Ascending aorta (tissue), 2 donors: ENCODE measurements at places on chromosomes 2 and 18.

DNA sequence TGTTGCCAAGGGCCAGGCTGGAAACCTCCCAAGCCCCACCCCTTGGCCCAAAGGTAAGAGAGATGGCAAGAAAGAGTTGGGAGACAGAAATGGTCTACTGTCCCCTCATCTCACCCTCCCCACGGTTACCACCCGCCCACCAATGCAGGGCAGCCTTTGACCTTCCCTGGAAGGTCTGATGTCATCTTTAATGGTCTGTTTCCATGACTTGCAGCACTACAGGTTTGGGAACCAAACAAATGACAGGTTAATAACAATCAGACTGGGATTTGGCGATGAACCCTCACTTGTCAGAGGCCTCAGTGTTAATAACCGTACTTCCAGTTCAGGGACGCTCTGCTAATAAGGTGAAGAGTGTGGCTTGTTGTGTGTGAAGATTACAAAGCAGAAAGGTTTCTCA, 70.4 kb downstream of the MRO start:
- H3K27me3 ChIP-seq, result no peaks in the 10 kb centered on the region
- H3K27ac ChIP-seq, result no peak overlapping the region
- H3K4me3 ChIP-seq, result no peak overlapping the region
- H3K36me3 ChIP-seq, result no peaks in the 10 kb centered on the region
- H3K4me1 ChIP-seq, result no peaks in the 10 kb centered on the region
- no peak for DNase-seq

DNA sequence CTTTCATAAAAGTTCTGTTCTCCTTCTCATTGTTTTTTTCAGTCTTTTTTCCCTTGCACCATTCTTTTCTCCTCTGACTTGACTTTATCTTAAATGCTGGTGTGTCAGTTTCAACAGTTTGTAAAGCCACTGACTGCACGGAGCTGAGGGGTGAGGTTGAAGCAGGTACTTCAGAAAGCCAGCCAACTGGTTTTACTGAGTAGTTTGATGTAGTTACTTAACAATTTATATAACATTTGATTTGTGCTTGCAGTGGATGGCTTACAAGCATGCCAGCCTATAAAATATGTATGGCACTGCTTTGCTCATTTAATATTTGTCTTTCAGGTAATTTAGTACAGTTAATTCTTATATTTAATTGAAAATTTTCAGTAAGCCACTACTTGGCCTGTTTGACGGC, 55.4 kb downstream of the FAM171B start:
- H3K36me3 ChIP-seq, result peaks cover 3% of the 10 kb centered on the region
- no peak for DNase-seq
- no peaks in the 10 kb centered on the region for H3K27me3 ChIP-seq
- H3K4me1 ChIP-seq, result no peaks in the 10 kb centered on the region

- no peaks in the 10 kb centered on the region for H3K27me3 ChIP-seq
- H3K27ac ChIP-seq, result peak overlapping the region; percentile 14
- no peaks in the 10 kb centered on the region for H3K36me3 ChIP-seq
- H3K4me1 ChIP-seq, result peaks cover 17% of the 10 kb centered on the region
- peak; percentile 5 for DNase-seq
- no peak overlapping the region for H3K4me3 ChIP-seq
Measured at GRCh38 chr2:20608666-20609348, 42.1 kb downstream of the HS1BP3 start.

- peaks cover 21% of the 10 kb centered on the region for H3K4me1 ChIP-seq
- DNase-seq, result no peak
- peak overlapping the region; percentile 92 for H3K27ac ChIP-seq
- no peak overlapping the region for H3K4me3 ChIP-seq
- no peaks in the 10 kb centered on the region for H3K27me3 ChIP-seq
- H3K36me3 ChIP-seq, result no peaks in the 10 kb centered on the region
Measured at GRCh38 chr2:231640241-231640640, 47.6 kb downstream of the TEX44 start.

GRCh38 chr2:229084447-229084846, 186.6 kb downstream of the PID1 start:
- H3K4me3 ChIP-seq, result no peak overlapping the region
- H3K4me1 ChIP-seq, result peaks cover 4% of the 10 kb centered on the region
- H3K27ac ChIP-seq, result no peak overlapping the region
- DNase-seq, result no peak

DNA sequence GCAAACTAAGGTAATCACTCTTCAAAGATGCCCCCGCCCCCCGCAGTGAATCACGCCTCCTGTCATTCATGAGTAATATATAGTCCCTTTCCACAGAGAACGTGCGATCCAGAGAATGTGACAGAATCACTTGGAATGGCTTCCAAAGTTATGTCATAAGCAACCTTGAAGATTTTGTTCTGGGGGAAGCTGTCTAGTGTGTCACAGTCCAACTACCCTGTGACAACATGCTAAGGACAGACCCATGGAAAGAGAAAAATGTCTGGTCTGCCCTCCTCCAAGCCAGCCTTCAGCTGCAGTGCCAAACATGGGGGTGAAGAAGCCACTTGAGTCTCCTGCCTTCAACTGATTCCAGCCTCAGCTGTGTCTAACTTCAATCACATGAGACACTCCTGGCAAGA, 259.1 kb downstream of the SS18 start:
- no peaks in the 10 kb centered on the region for H3K36me3 ChIP-seq
- no peaks in the 10 kb centered on the region for H3K4me1 ChIP-seq
- no peaks in the 10 kb centered on the region for H3K27me3 ChIP-seq
- no peak overlapping the region for H3K27ac ChIP-seq

- H3K36me3 ChIP-seq, result no peaks in the 10 kb centered on the region
- no peak overlapping the region for H3K4me3 ChIP-seq
- no peak overlapping the region for H3K27ac ChIP-seq
- H3K4me1 ChIP-seq, result no peaks in the 10 kb centered on the region
Measured at GRCh38 chr18:8780227-8780626, 74.9 kb downstream of the MTCL1 start.

- H3K27me3 ChIP-seq, result no peaks in the 10 kb centered on the region
- peaks cover 11% of the 10 kb centered on the region for H3K4me1 ChIP-seq
- H3K36me3 ChIP-seq, result no peaks in the 10 kb centered on the region
- DNase-seq, result no peak
- H3K4me3 ChIP-seq, result no peak overlapping the region
- no peak overlapping the region for H3K27ac ChIP-seq
Measured at GRCh38 chr2:152525277-152525838, 190.4 kb downstream of the FMNL2 start.

- no peak overlapping the region for H3K4me3 ChIP-seq
- H3K36me3 ChIP-seq, result no peaks in the 10 kb centered on the region
- H3K27ac ChIP-seq, result no peak overlapping the region
- DNase-seq, result no peak
Measured at GRCh38 chr2:168528469-168528868, 72.4 kb downstream of the CERS6 start.

DNA sequence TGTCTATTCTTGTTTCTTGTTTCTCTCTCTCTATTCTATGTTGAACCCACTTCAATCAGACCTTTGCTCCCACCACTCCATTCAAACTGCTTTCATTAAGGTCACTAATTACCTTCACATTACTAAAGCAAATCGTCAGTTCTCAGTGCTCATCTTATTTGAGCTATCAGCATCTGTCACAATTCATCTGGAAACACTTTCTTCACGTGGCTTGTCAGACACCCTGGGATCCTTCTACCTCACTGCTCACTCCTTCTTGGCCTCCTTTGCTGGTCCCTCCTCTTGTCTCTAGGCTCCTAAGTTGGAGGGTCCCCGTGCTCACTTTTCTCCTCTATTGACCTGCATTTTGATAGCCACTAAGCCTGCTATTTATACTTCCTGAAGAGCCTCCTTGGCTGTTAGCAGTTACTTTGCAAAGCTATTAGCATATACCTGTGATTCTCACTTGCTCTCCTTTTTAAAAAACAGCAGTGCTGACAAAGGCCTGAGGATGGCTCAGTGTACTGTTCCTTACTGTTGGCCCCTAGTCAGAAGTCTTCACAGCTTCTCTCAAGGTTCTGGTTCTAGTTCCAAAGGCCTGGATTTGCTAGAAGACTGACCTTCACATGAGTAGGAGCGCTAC, 80.2 kb downstream of the PLEKHM3 start:
- H3K27ac ChIP-seq, result no peak overlapping the region
- no peak overlapping the region for H3K4me3 ChIP-seq
- no peaks in the 10 kb centered on the region for H3K4me1 ChIP-seq
- no peaks in the 10 kb centered on the region for H3K27me3 ChIP-seq
- no peak for DNase-seq

DNA sequence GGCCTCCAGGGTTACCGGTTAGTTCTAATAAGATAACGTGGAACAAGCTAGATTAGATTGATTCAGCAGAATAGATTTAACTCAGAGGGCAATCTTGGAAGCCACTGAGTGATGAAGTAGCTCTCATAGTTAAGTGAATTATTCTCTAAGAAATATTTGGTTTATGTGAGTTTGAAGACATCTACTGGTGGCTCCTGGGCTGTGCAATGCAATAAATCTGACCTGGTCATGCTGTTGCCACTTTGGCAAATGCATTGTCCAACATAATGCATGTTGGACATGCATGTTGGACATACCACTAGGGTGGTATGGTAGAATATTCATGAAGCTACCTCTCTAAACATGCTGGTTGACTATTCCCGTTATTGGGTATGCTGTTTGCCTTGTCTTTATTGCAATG, 493.7 kb upstream of the VRK2 start:
- no peaks in the 10 kb centered on the region for H3K36me3 ChIP-seq
- no peaks in the 10 kb centered on the region for H3K27me3 ChIP-seq
- DNase-seq, result no peak
- no peaks in the 10 kb centered on the region for H3K4me1 ChIP-seq
- no peak overlapping the region for H3K4me3 ChIP-seq

DNA sequence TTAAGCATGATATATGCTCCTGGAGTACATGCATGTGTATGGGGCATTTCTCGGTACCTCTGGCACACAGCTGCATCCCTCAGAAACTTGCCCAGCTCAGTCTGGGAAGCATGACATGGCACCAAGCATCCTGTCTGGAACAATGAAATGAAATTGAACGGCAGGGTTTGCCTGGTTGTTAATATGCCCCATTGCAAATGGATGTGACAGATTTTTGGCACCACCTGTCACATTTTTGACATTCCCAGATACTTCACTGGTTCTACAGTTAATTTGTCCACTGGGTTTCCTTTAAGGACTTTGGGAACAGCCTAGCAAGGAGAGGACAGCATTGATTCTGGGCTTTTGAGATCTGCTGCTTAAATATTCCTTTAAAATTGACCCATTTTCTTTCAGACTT, 305.8 kb downstream of the TSN start:
- no peak overlapping the region for H3K27ac ChIP-seq
- no peaks in the 10 kb centered on the region for H3K4me1 ChIP-seq
- no peaks in the 10 kb centered on the region for H3K36me3 ChIP-seq
- H3K27me3 ChIP-seq, result no peaks in the 10 kb centered on the region

DNA sequence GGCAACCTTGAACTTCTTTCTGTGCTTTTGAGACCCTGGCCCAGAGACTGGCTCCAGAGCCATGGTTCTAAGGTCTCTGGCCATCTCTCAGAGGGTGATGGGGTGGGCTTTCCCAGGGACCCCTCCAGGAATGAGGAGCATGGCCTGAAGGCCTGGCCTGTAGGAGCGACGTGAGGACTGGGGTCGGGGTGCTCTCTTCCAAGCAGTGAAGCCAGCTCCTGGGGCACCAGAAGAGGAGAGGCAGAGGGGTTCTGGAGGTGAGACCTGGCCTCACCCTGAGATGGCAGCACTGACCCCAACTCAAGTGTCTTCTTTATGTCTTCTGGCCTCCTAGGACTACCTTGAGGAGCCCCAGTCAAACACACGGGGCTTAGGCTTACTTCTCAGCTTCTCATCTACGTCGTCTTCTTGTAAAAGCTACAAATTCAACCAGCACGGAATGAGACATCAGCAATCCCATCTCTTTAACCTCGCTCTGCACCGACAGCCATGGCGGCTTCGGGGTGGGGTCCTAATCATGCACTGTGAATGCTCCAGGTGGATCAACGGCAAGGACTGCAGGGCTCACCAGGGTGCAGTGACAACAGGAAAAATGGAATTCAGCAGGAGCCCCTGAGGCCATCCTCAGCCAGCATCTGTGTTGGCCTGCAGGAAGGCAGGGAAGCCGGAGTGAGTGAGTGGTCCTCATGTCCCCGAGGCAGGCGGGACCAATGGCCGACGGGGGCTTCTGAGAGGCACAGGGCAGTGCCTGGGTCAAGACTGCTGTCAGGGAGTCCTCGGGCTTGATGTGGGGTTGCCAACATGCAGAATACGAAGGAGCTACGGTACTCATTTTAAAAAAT, 214.1 kb downstream of the HDAC4 start:
- H3K27ac ChIP-seq, result no peak overlapping the region
- peaks cover 19% of the 10 kb centered on the region for H3K36me3 ChIP-seq
- peak; percentile 49 for DNase-seq
- H3K27me3 ChIP-seq, result no peaks in the 10 kb centered on the region
- no peaks in the 10 kb centered on the region for H3K4me1 ChIP-seq

- no peak for DNase-seq
- no peaks in the 10 kb centered on the region for H3K27me3 ChIP-seq
- H3K4me3 ChIP-seq, result no peak overlapping the region
- no peak overlapping the region for H3K27ac ChIP-seq
- no peaks in the 10 kb centered on the region for H3K36me3 ChIP-seq
Measured at GRCh38 chr2:178211943-178212342, 17.6 kb downstream of the OSBPL6 start.

- DNase-seq, result no peak
- no peak overlapping the region for H3K27ac ChIP-seq
- no peak overlapping the region for H3K4me3 ChIP-seq
Measured at GRCh38 chr2:35462226-35462998, 893.2 kb upstream of the CRIM1 start.

DNA sequence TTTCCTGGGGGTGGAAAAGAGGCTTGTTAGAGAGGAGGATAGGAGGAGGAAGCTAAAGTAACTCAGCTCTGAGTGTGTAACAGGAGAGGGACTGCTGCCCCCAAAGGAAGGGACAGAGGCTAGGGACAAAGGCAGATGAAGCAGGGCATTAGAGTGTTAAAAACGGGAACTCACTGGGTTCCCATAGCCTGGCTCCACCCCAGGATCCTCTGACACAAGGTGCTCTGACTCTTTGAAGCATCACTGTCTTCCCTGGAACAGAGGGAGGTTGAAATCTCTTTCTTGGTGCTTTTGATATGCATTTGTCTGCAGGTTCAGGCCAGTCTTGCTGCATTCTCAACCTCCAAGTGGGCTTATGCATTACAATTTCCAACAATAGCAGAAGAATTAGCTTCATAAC, 22.9 kb downstream of the IL36A start:
- H3K4me1 ChIP-seq, result no peaks in the 10 kb centered on the region
- no peaks in the 10 kb centered on the region for H3K27me3 ChIP-seq
- no peak for DNase-seq
- H3K36me3 ChIP-seq, result no peaks in the 10 kb centered on the region
- no peak overlapping the region for H3K4me3 ChIP-seq

DNA sequence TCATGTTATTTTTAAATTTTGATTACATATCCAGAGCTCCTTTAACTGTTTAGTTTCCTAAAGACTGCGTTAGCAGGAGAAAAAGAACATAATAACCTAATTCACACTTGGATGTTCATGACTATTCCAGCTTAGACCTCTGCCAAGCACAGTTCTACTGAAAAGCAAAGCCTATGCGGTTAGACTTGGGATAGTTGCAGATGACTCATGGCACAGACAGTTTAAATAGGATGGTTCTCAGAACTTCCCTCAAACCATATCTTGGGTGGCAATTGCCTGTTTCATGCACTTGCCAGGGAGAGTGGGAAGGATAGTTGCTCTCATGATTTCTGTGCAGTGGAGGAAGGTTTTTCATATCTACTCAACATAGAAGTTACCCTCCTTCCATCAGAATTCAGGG, 149.7 kb upstream of the KLHL29 start:
- H3K36me3 ChIP-seq, result no peaks in the 10 kb centered on the region
- H3K4me1 ChIP-seq, result no peaks in the 10 kb centered on the region
